ENCODE measurements at places on chromosomes 11 and 22.
A peak's percentile ranks its signal among the peaks of the same experiment; 100 is the strongest.

DNA sequence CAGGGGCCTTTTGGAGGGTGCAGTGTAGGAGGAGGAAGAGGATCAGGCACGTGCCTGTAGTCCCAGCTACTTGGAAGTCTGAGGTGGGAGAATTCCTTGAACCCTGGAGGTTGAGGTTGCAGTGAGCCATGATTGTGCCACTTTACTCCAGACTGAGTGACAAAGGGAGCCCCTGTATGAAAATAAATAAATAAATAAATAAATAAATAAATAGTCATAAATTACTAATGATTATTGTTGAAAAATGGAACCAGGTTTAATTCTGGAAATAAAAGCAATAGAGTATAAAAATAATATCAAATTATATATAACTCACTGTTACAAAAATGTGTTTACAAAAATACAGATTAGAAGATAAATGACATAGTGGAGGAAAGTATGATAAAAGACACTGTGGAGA is 37.9 kb downstream of the GRIA4 start:
- DNase-seq = no peak

DNA sequence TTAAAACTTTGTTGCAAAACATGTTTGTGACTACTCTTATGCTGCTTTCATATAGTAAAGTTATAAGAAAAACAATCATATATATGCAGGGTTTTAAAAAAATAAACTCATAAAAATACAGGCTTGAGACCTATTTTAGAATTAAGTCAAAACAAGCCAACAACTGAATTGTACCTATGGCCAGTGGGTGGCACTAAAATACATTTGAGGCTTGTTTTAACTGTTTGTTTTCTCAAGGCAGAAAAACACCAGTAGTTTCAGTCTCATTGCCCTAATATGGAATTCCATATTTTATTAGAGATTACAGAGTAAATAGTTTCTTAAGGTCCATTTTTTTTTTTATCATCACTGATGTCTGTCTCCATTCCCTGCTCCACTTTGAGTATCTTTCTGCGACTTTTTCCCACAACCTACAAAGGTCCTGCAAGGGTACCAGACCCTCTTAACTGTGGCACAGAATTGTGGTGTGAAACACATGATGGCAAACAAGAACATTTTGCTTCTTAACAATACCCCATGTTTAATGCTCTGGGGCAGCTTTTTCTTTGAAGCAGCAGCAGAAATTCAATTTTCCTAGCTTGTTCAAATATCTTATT is 8.5 kb upstream of the CCDC89 start:
- DNase-seq = peak; percentile 43

- DNase-seq = no peak
These were observed 13.3 kb upstream of the CEP295 start for GRCh38 chr11:93648158-93648557.

DNA sequence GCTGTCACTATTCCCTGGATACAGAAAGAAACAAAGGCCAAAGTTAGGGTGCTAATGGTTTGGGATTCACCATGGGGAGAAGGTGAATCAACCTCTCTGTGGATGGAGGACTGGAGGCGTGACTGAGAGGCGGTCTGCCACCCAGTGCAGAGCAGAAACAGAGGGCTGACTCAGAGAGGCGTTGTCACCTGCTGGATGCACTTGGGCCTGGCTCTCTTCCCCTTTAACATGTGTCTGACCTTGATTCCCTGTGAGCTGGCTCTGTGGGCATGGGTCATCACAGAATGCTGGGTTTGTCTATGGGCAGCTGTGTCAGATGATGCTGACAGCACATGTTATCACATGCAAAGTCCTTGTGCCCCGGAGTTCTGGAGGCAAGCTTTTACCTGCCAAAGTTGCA is 75.9 kb downstream of the LDLRAD3 start:
- no peak for DNase-seq

DNA sequence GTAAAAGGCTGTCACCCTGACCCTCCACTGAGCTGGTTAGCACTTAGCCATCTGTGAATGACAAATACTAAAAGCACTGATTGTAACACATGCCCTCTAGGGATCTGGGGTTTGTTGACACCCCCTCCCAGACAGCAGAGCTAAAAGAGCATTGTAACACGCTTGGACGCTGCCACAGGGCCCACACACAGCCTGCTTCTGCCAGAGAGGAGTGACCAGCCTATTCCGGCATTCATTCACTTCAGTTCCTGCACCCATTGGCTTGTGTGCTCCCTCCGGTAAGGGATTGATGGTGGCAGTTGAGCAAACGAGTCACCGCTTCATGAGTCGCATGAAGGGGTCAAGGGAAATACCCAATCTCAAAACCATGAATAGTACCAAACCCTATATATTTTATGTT is 15.8 kb downstream of the OR10D3 start:
- no peak for DNase-seq

GRCh38 chr22:31044262-31044861 is 36.8 kb upstream of the SMTN start:
- DNase-seq = no peak

Measured in CD4-positive, alpha-beta memory T cell (primary cell).